ENCODE measurements at places on chromosomes 3 and 15.

- no peak for DNase-seq
These were observed 142.8 kb downstream of the NUP210 start for GRCh38 chr3:13277196-13277813.

DNA sequence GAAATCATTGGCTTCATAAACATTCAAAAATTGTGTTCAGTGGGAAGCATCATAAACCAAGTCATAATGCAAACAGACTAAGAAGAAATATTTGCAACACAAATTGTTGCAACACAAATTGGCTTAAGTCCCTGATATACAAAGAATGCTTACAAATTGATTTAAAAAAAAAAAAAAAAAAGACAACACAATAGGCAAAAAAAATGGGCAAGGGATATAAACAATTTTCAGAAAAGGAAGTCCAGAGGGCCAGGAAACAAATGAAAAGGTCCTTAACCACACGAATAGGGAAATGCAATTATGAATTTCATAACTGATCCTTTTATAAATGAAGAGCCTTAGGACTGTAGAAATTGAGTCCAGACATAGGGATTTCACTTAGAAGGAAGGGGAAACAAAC lies 98.9 kb downstream of the LRRK1 start:
- no peak for DNase-seq

DNA sequence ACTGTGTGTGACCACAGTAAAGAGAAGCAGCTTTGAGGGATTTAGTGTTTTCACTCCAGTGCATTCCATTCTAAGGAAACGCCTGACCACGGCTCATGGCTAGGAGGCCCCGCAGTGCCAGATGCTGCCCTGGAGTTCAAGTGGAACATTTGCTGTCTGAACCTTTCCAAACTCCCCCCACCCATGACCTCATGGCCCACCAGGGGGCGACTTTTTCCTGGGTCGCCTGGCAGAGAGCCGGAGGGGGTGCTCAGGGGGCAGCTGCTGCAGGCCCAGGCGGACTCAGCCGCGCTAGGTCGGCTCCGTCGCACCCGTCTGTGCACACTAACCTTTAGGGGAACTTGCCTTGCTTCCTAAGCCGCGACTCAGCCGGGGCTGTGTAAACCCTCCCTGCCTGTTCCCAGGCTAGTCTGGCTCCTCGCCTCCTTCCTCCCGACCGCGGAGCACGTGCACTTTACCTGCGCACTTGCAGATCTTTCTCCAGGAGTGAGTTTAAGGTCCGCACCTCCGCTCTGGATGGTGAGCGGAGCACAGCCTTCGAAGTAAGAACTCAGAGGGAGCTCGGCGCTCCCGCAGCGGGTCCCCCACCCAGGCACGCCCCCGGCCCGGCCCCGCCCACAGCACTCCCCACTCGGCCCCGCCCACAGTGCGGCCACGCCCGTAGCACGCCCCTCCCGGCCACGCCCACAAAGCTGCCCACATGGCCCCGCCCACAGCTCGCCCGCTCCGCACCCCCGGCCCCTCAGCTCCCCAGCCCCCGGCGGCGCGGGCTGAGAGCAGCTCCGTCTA lies at the start of gene OCA2:
TSS of gene OCA2 (minus strand) at position 550 of the 789 bp plus-strand sequence. CDS start 17,441 bp downstream, outside the sequence.
- peak; percentile 46 for DNase-seq

GRCh38 chr15:63353887-63354286 lies 27.8 kb downstream of the CA12 start:
- DNase-seq, result no peak

DNA sequence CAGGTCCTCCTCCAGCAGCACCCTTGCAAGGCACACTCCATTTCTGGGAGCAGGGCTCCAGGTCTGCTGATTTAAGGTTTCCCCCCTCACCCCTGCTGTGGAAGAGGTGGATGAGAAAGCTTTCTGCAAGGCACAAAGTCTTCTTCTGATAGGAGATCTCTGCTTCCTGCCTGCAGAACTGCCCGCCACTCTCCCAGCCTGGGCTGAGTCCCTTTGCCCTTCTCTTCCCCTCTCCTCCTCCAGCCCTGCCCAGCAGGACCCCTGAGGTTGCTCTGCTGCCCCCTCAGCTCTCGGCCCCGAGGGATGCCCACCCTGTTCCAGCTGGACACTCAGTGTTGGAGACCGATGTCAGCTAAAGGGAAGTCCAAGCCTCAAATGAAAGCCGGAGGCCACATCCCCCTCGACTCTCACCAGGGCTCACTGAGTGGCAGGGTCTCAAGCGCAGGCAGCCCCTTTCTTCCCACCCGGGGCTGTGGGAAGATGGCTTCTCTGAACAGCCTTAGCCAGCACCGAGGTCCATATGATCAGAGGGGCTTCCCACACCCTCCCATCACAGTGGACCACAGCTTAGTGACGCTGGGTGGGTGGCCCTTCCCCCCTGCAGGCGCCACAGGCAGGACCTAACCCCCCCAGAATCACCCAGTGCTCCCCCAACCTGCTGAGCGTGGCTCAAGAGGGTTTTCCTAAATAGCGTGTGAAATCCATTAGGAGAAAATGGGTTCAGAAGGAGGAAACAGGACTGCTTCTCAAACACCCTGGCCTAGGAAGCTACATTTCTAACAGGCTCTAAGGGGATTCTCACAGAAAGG lies 4.0 kb downstream of the ATP10A start:
- DNase-seq, result no peak

DNA sequence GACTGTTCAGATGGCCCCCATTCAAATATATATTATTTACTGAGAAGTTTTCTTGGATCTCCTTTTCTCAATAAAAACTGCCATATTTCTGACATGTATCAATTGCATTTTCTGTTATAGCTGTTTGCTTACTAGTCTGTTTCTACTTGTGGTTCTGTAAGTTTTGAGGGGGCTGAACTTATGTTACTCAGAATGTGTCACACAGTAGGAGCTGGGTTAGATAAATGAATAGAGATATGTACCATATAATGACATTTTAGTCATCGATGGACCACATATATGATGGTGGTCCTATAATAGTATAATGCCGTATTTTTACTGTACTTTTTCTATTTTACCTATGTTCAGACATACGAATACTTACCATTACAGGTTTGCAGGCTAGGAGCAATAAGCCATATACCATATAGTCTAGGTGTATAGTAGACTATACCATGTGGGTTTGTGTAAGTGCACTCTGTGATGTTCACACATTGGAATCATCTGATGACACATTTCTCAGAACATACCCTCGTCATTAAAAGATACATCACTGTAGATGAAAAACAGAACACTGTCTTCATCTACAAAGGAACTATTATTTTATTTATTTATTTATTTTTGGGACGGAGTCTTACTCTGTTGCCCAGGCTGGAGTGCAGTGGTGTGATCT lies 22.3 kb downstream of the PPP4R2 start:
- no peak for DNase-seq

- DNase-seq, result no peak
These were observed 171.0 kb upstream of the NECTIN3 start for GRCh38 chr3:110900576-110900975.

DNA sequence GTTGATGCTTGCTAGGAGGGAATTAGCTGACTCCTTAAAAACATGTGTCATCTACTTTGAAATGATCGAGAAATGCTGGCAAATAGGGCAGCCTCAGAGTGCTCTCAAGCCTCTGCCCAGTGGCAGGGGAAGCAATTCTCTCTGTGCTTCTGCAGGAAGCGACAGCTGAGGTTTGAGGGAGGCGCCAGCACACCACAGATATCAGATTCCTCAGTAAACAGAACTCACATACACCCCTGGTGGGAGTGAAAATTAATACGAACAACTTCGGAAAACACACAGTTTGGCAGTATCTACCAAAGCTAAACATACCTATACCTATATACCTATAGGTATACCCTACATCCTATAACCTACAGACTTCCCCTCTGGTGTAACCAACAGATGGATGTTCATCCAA lies 61.3 kb downstream of the NSMCE3 start:
- DNase-seq, result peak; percentile 38

DNA sequence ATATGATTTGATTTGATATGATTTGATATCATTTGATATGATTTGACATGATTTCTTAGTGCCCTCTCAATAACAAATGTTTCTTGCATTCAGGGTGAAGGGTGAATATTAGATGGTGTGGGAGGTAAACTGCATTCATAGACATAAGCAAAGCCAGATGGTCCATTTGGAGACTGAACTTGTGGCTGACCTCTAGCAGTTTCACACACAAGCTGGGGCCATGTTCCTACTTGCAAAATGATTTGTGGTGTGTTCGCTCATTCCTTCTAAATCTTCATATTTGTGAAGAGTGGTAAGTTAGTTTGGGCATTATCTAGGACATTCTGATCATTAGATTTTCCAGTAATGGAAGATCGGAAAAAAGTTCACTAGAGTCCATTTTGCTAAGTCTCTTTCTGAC lies 40.5 kb upstream of the CCR4 start:
- no peak for DNase-seq

DNA sequence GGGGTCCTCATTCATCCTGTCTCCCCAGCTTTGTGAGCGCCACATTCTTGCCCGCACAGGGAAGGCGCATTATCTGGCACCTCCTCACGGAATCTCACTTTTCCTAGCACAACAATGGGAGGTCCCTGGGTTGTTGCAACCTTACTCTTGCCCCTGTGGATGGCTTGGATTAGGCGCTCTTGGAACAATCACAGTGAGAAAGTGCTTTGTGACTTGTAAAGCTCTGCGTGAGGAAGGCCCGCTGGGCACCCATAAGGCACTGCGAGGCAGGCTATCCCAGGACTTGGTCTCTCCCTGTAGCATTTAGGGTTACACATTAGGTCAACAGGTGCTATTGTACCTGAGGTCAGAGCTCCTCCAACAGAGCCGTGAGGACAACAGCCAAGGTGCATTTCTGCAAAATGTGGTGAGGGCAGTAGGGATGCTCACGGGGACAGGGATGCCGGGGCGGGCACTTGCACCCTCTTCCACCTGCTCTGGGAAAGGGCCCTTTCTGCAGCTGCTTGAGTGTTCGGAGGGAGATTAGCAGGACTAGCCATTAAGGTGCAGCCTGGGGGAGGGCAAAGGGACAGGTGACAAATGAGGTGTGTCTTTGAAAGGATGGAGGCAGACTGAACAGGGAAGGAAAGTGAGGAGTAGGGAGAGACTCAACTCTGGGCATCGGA lies 13.9 kb upstream of the LRRC15 start:
- DNase-seq, result no peak

GRCh38 chr15:31782951-31783350 lies 247.4 kb upstream of the CHRNA7 start:
- DNase-seq, result no peak

DNA sequence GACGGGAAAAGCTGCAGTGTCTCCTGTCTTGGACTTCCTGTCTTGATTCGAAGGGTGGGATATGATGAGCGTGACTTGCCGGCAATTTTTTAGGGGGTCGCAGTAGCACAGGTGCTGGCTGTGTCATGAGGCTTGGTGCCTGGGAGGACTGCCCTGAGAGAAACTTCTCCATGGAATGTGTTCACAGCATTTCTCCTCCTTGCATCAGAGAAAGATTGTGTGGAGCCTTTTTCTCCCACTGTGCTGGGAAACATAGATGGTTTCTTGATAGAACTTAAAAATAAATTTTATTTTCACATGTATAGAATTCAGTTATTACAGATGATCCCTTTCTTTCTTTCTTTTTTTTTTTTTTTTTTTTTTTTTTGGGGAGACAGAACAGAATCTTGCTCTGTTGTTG lies 121.4 kb downstream of the KLHL25 start:
- no peak for DNase-seq

GRCh38 chr15:69612112-69612511 lies 159.5 kb downstream of the RPLP1 start:
- DNase-seq, result no peak

- DNase-seq, result no peak
These were observed 7.4 kb downstream of the ZXDC start for GRCh38 chr3:126468028-126468891.

DNA sequence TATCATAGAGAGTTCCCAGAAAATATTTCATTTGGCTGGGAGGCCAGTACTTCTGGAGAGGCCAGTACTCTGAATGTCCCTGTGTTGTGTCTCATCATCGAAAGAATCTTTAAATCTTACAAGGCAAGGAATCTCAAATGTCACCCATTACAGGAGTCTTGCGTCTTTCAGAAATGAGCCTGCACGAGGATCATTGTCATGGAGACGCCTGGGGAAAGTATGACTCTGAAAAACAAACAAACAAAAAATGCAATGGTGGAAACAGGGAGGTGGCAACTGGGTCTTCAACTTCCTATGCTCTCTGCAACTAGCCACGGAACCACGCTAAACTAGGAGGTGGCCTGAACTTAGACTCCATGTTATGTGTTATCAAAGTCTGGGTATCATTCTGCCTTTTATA lies 804.6 kb downstream of the EPHA3 start:
- DNase-seq, result no peak

GRCh38 chr15:29692527-29692926 lies 129.7 kb downstream of the TJP1 start:
- peak; percentile 19 for DNase-seq

DNA sequence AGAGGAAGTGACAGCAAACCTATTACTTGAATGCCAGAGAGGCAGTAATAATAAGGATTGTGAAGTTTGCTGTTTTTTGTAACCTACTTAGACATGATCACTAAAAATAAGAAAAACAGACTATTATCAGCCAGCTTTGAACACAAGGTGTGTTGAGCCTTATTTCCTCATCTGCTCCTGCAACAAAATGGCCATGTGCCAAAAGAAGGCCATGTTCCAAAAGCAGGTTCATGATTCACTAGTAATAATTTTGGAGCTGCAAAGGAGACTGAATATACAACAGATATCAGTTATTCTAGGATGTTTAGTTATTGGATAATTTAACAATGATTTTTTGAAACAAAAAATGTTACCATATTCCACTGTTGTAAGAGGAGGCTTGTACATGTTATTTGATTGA lies 578.7 kb downstream of the SQOR start:
- DNase-seq, result no peak

DNA sequence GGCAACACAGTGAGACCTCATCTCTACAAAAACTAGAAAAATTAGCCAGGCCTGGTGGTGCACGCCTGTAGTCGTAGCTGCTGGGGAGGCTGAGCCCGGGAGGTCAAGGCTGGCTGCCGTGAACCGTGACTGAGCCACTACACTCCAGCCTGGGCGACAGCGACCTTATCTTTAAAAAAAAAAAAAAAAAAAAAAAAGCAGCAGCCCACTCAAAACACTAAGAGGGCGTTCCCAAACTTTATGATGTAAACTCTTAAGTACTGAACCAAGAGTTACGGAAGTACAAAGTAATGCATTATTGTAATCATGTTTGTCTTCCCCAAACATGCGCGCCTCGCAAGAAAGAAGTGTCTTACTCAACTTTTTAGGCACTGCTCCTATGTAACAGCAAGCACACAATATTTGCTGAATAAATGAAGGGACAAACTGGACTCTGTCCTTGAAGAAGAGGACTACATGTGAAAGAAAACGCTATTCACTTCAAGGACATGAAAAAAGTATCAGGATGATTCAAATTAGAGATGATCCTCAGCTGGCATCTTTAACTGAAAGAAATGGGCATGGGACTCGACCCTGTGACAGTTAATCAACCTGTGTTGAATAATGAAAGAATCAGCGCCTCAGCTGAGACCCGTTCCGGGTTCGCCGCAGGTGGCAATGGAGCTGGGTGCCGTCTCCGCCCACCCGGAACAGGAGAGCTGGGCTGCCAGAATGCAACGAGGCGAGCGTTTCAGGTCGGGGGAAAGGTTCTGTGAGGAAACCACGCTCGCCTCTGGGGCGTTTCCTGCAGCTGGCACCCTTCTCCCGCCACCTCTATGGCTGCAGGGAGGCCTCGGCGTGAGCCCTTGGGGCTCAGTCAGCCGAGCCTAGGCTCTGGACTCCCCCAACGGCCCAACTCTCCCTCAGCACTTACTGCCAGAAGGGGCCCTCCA lies 718 bp downstream of the SPG11 start:
- peak; percentile 78 for DNase-seq

- no peak for DNase-seq
These were observed 30.0 kb downstream of the MASP1 start for GRCh38 chr3:187261541-187261969.
